ENCODE measurements at places on chromosomes 16 and 17.
A peak's percentile ranks its signal among the peaks of the same experiment; 100 is the strongest.

DNA sequence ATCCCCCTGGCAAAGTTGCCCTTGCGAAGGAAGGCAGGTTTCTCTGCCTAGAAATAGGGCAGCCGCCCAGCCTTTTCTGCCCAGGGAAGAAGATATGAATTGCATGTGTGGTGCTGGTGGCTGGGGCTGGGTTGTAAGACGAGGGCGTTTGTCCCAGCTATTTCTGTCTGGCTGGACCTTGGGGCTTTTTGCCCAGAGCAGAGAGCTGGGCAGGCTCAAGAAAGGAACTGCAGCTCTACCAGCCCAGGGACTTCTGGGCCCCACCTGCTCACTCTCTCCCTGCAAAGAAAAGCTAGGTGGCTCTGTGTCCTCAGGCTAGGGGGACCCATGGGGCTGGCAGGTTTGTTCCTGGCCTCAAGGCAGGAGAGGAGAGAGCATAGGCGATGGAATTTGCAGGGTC is 586 bp downstream of the CACNG1 start:
- DNase-seq, result no peak

DNA sequence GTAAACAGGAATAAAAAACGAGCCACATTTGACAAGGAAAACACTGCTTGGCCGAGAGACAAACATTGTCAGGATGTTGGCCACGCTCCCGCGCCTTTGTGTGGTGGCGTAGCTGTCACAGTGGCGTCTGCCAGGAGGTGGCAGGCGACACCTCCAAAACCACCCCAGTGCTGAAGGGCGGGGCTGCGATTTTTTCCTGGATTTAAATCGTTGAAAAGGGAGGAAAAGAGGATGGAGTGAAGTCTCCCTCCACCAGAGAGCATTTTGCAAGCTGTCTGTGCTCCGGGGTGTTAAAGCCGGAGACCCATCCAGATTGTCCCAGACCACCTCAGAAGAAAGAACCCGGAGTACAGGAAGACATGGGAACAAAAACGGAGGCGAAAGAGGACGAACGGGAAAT is 12.7 kb downstream of the MRM3 start:
- peak; percentile 27 for DNase-seq

- DNase-seq, result peak; percentile 3
Observed at GRCh38 chr17:70137451-70138230, 31.7 kb upstream of the KCNJ2 start.

DNA sequence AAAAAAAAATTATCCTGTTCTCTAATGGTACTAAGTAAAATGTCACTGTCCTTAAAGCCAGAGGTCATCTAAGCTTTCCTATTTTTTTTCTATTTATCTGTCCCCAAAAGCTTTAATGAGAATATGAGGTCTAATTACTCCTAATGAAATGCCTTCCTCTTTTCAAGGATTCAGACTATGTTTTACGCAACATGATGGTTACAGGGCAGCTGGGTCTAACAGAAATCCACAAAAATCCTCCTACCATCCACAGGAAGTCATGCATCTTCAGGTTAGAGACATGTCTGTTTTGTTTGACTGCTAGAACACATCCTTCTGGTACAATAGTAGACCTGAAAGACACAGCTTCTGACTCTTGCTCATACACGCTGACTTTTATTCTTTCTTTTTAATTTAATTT is 29.7 kb upstream of the NSRP1 start:
- no peak for DNase-seq

GRCh38 chr17:227946-228615 is 46.6 kb upstream of the DOC2B start:
- DNase-seq, result no peak

GRCh38 chr16:81497690-81498089 is 53.1 kb downstream of the CMIP start:
- no peak for DNase-seq

DNA sequence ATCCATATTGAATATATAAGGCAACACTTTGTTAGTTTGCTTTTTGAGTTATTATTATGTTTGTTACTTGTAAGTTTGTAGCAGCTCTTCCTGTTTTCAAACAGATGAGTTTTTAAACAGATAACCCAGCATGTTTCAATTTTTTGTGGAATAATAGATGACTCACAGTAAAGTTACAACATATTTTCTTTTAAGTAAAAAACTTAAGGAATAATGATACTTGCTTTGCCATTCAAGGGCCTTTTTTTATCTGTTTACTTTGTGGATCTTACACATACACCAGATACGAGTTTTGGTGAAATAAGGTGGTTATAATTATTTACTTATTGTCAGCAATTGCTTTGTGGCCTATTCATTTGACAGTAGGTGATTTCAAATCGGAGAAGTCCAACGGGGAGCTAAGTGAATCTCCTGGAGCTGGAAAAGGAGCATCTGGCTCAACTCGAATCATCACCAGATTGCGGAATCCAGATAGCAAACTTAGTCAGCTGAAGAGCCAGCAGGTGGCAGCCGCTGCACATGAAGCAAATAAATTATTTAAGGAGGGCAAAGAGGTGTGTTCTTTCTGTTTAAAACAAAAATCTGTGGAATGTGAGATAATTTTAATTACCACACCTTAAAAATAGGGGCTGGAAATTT is 66.3 kb downstream of the BPTF start:
- DNase-seq, result no peak

DNA sequence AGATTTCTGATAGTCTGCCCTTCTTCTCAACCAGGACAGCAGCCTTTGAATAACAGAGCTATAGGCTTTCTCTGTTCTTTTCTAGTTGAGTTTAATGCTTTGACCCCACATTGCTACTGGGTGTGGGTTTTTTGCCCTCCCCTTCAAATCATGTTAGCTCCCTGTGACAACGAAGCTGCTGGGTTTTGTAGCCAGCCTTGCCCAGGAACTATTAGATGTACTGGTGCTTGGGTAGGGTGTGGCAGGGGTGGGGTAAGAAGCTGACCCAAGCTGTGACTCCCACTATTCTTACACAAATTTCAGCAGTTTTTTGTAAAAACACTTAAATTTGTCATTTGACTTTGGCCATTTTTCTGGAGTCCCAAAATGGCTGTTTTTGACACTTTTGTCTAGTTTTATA is 69.7 kb downstream of the NLK start:
- no peak for DNase-seq

DNA sequence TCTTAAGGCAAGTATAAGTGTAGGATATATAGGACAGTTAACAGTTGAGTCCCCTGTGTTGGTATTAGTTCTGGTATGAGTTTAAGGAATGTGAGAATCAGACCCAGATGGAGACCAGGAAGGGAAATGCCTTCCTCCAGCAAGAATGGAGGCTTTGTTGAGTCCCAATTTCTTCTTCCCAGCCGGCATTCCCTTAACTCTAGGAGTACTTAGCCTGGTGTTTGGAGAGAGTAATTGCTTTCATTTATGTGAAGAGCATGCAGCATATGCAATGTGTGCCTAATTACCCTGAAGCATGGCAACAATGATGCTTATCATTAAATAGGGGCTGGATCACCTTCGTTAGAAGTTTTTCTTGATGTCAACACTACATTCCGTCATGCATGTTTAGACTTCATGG is 225.9 kb upstream of the XYLT1 start:
- no peak for DNase-seq

GRCh38 chr16:69404275-69404805 is 18.5 kb upstream of the TERF2 start:
- no peak for DNase-seq

GRCh38 chr17:73089322-73090317 is 2.9 kb downstream of the SLC39A11 start:
- no peak for DNase-seq

GRCh38 chr17:39965017-39965699 is 2.4 kb downstream of the GSDMA start:
- DNase-seq, result no peak

DNA sequence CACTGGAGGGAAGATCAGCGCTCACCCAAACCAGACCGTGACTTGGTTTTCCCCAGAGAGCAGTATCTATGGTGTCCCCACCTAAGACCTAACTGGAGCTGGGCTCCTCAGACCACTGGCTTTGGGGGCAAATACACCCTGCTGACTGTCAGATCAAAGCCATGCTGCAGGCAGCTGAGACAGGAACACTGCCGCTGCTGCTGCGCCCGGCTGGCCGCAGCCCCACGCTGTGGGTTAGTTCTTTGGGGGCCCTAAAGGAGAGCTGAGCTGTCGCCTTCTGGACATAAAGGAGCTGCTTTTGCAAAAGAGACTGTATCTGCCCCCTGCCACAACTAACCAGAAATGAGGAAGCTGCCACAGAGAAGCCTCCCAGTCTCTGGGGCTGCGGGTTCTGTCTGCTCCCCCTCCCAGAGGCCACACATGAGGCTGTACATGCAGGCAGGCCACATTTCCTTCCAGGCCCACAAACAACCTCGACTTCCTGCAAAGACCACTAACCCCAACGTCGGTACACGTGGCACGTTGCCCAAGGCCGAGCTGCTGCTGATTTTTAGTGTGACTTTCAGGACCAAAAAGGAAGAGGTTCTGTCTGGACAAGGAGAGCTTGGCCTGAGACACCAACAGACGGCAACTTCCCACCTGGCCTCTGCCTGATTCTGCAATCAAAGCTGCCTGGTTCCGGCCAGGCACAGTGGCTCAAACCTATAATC is 18.2 kb upstream of the ABR start:
- DNase-seq, result peak; percentile 61

GRCh38 chr17:39808409-39808997 is 55.6 kb downstream of the IKZF3 start:
- no peak for DNase-seq

- peak; percentile 54 for DNase-seq
Observed at GRCh38 chr17:61837175-61838051, 25.9 kb downstream of the BRIP1 start.

DNA sequence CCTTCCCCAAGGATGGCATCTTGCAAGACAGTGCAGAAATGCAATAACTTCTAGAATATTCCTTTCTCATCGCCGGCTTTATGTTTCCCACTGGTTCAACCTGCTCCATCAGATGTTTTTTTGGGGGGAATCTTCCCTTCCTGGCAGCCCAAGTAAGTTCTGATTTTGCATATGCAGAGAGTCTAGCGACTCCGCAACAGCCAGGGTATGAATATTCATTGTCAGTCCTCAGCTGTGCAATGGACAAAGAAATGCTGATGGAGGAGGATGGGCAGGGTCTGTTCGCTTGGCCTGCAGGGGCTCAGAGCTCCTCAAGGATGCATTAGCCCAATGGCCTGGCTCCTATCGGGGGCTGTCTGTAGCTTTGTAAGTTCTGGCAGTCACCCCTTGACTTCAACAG is 358.8 kb upstream of the CCL2 start:
- no peak for DNase-seq

- no peak for DNase-seq
Observed at GRCh38 chr17:36813957-36814563, 123.2 kb upstream of the LHX1 start.

GRCh38 chr17:39001703-39002637 is 34.8 kb upstream of the FBXO47 start:
- no peak for DNase-seq

- no peak for DNase-seq
Observed at GRCh38 chr17:53722407-53722806, 100.3 kb upstream of the KIF2B start.
